ENCODE measurements at places on chromosomes 7 and 10.

DNA sequence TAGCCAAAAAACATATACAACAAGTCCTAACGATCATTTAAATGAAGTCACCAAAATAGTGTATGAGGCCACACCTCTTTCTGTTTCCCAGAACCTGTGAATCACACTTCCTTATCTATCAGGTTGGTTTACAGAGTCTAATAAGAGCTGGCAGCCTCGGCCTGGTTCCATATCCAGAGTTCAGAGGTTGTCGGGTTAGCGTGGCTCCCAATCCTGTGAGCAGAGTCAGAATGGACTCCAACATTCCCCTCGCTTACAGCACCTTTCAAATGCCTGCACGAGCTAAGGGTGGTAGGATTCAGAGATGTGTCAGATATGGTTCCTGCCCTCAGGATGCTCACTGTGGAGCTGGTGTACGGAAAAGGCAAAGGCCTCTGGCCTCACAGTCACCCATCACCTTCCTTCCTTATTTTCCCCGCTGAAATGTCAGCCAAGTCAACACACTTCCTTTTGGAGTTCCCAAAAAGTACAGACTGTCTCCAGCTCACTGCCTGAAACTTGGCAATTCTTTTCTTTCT lies 6.0 kb downstream of the IL15RA start:
- no peak for DNase-seq

DNA sequence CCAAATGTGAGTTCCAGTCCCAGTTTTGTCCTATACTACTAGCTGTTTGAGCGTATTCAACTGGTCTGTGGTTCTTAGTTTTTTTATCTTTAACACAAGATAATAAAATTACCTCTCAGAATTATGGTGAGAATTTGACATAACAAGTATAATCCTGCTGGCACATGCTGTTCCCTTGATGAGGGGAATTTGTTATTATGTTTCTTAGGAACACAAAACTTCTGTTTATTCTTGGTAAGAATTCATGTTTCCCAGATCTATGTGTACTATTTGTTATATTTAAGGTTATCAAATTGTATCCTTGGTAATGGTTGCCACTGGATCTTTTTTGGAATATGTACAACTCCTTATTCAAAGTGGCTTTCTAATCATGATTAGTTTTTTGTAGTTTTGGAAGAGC lies 335.6 kb downstream of the ADK start:
- DNase-seq = no peak

DNA sequence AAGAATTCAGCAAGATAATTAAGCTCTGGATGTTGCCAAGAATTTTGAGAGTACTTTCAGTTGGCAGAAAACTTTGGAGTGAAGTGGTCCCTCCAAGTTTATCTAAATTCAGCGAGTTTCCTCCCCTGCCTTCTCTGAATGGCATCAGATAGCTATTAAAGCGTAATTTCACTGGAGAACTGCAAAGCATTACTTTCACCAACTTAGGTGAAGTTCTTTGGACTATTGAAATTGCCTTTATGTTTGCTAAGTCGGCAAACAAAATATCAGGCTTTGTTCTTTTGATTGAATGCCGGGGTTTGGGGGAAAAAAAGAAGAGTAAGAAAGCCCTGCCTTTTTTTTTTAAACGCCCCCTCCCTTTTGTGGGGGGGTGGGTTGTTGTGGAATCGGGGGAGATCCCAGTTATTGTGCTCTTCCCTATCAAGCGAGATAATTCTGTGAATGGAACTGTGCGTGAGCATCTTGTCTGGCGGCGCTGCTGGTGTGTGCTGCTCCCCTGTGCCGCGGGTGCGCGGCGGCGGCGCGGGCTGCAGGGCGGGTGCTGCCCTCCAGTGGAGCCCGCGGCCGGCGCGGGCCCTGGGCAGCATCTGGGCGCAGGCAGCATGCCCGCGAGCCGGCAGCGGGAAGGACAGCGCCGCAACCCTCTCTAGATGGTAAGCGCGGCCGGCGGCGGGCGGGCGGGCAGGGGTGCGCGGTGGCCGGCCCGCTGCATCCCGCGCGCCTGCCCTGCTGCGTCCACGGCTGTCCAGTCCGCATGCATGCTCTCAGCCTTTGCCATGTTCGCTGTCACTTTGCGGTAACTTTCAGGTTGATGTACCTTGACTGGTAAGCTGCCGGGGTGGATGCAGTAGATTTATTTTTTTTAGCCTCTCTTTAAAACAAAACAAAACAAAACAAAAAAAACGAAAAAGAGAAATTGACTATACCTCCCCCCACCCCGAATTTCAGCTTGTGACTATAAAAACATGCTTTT lies 176.5 kb downstream of the TCF7L2 start:
- DNase-seq = no peak

DNA sequence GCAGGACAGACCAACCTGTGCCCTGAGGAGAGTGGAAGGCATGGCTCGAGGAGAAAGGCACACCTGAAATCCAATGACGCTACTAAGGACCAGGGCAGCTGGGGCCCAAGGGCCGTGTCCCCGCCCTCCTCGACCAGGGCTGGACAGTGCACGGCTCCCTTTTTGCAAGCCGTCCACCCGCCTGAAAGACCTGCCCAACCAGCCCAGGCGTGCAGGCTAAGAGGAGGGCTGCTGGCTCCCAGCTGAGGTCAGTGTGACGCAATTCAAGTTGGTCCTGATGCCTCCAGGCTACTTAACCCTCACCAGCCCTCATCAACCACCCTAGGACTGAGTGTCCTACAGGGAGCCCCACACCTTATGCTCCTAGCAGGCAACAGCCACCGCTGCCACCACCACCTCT lies 69.3 kb downstream of the DLG5 start:
- no peak for DNase-seq

- no peak for DNase-seq
Measured at GRCh38 chr7:81780914-81781693, 11.3 kb upstream of the HGF start.

DNA sequence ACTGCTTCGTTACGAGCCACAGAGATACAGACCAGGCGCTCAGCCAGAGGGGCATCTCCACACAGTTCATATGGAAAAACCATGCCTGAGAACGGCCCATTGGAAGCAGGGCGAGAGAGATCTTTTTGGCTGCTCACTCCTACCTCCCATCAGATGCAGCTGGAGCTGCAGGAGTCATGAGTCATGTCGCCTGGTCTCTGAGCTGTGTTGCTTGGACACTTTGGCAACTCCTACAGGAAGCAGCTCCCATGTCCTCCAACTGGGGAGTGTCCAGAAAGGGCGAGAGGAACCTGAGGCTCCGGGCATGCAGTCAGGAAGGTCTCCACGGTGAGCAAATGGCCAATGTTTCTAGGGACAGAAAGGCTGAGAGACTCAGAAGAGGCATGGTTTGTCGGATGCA lies 24.9 kb downstream of the INSIG1 start:
- no peak for DNase-seq

GRCh38 chr7:15214976-15215375 lies 312.4 kb upstream of the DGKB start:
- no peak for DNase-seq

DNA sequence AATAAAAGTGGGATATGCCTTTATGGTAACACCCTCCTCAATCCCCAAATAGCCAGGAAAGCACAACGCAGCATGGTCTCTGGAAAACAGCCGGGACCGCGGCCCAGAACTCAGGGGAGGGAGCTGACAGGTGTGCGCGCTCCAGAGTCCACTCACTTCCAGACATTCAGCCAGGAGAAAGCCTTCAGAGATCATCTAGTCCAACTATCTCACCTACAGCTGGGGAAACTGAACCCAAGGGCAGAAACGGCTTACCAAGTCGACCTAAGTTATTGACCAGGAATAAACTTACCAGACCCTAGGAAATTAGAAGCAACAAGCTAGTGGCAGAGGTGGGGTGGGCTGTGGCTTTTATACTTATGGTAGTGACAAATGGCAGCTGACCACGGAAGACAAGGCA lies 16.4 kb downstream of the GSDME start:
- no peak for DNase-seq

DNA sequence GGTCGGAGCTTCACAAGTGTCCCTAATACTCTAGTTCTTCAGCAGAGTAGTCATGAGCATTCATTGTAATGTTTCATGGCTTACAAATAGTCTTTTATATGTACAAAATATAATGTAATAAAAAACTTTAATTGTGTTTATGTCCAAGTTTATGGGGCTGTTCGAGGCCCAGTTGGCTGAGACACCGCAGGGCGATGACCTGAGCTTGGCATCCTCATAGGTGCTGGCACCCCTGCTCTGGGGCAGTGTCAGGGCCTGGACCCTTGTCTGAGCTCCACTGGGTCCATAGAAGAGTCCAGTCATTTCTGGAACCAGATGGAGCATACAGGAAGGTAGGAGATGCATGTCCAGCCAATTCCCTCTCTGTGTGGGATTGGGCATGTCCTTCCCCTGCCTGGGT lies 12.9 kb upstream of the ZMIZ1 start:
- no peak for DNase-seq

DNA sequence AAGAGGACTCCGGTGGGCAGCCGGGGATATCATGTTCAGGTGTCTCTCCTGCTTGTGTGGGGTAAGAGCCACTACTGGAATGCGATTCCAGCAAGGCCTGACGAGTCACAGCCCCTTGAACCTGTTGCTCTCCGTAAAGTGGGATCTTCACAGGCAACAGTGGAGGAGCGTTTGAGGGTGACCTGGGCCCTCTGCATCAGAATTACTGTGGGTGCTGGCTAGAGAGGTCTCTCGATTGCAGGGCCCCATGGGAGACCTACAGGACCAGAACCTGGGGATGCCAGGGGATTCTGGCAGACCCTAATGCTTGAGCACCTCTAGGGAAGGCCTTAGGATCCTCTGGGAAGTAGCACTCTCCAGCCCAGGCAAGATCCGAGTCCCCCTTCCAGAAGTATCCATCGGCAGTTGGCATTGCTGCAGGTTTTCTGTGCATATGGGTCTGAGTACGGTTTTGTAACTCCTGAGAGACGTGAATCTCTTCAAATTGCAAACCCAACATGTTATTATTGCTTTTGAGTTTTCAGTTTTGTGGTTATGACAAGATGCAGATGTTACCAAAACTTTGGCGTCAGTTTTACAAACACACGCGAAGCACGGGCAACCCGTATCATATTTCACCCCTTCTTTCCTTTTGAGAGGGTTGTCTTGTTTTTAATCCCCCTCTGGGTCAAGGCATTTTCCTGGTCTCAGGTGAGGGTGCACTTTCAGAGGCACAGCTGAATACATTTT lies 4.6 kb downstream of the MGMT start:
- DNase-seq = no peak

GRCh38 chr10:34181553-34182300 lies 633.4 kb downstream of the PARD3 start:
- DNase-seq = no peak

DNA sequence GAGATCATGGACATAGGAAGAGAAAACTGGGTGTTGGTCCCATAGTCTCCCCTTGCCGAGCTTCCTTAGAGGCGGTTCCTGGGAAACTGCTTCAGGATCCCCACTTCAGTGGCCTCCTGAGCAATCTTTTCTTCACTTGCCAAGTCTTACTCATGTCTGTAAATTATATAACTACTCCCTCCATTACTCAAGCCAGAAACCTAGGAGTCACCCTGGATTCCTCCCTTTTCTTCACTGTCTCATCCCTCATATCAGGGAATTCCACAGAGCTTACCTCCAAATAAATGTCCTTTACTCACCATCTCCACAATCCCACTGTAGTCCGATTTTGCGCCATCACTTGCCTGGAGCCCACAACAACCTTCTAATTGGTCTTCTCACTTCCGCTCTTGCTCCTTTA lies 29.1 kb upstream of the TRUB1 start:
- DNase-seq = no peak

DNA sequence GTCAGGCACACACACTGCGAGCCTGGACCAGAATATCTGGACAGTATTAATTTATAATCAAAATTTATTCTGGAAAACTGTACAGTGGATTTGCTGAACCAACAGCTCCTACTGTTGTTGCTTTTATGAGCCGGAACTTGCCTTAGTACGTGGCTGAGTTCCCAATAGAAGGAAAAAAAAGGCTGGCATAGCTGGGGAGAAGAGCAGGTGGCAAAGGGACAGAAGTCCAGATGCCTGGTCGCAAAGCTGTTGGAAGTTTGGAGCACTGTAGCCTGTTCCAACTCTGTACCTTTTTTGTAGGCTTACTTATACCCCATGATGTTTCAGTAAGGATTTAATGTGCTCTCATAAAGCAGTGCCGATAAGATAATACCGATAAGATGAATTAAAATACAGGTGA lies 333.8 kb downstream of the ABCA13 start:
- DNase-seq = no peak

DNA sequence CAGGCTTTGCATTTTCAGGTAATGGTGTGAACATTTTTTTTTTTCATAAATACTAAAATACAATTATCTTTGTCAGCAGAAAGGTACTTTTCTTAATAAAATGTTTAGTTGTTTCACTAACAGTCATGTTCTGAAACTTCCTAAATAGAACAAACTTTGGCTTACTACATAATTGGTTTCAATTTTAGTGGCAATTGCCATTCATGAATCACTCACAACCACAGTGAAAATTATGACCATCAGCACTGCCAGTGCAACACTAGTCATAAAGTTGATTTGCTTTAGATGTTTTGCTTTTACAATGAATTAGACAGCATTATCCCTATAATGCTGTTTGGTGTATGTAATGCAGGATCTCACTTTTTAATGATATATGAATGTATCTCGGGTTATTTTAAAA lies 297.6 kb upstream of the PLXDC2 start:
- DNase-seq = no peak
